ENCODE measurements at places on chromosomes 4 and X. TPM values are rescaled to one million over a fixed set of nuclear protein-coding genes. Genes with fewer than 3 reads are reported as not detected.

Gene TENM3
- total RNA-seq = 0.18 TPM

Gene DIPK2B
- total RNA-seq = 2.2 TPM

Gene ARHGAP6
- total RNA-seq = 1.4 TPM

Gene ARL9
- not detected for total RNA-seq

Gene RAB40A
- total RNA-seq = 0.27 TPM

Gene TRO
- total RNA-seq = 1.5 TPM

Gene CFAP97
- 13.9 TPM for total RNA-seq

Gene NXF2B
- not detected for total RNA-seq

Gene STPG2
- total RNA-seq = not detected

Gene GPAT3
- 51.5 TPM for total RNA-seq

Gene NOX1
- 94.9 TPM for total RNA-seq

Gene GPR119
- 0.78 TPM for total RNA-seq

Gene TRPC5OS
- not detected for total RNA-seq

Gene BANK1
- total RNA-seq = 1.2 TPM

Gene EVC
- total RNA-seq = 5.1 TPM

Gene GLRA2
- total RNA-seq = 1.0 TPM

Gene GRIA2
- 0.08 TPM for total RNA-seq

Gene GYPB
- total RNA-seq = not detected

Gene VCX3A
- total RNA-seq = not detected

Data from left colon (tissue), 2 donors.